ENCODE measurements at places on chromosomes 4 and X.

- DNase-seq: no peak
These were observed 294.1 kb downstream of the STIM2 start for GRCh38 chr4:27154706-27155105.

GRCh38 chr4:105147016-105147552 lies 408 bp downstream of the TET2 start:
- no peak for DNase-seq

DNA sequence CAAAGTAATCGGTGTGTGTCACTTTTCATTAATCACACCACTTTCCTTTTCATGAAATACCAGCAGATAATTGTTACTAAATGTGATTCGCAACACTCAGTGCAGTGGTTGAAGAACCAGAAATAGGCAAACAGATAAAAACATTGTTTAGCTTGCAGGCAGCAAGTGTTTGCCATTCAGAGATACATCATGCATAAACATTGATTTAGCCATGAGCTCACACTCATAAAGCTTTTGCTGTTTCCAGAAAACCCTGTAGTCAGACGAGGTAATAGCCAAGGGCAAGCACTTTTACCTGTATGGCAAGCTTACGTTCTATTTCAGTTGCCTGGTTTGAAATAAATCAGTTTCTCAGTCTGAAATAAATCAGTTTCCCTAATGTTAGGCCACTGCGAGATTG lies 542.0 kb upstream of the TENM3 start:
- DNase-seq: no peak

DNA sequence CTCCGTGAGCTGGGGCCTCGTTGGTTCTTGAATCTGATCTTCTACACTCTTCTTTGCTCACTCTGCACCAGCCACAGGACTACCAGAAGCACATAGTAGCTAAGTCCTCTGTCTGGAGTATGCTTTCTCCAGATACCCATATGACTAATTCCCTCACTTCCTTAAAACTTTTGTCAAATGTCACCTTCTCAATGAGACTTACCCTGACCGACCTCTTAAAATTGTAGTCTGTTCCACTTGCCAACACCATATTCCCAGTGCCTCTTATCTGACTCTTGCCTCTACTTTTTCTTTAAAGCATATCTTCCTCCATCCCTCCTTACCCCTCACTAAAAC lies 10.0 kb downstream of the PARM1 start:
- no peak for DNase-seq

GRCh38 chr4:81737865-81738559 lies 266.3 kb upstream of the RASGEF1B start:
- no peak for DNase-seq

- no peak for DNase-seq
These were observed 191.4 kb upstream of the NHS start for GRCh38 chrX:17183566-17183965.

GRCh38 chr4:145799223-145799622 lies 119.3 kb downstream of the C4orf51 start:
- DNase-seq: no peak

DNA sequence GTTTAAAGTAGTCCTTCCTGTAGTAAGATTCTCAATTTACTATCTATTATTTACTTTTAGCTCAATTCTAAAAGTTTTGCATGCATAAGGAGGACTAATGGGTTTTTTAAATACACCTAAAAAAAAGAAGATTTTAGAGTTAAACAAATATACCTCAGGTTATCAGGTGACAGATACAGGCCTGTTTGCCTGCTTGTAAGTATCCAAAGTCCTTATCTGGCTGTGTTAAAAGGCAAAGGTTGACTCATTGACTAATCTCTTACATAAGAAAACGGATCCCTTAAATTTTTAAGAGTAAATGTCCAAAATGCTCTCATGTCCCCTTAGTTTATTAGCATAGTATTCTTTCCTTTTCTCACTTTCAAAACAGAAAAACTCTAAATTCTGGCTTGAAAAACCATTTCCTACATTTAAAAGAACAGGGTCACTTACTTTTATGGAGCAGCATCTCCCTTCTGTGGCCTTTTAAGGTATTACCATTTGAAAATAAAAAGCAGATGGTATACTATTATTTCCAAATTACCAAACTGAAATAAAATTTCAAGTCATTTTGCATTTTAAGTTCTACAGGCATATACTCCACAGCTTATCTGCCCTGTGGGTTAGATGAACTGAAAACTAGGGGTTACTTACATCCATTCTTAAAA lies 4.5 kb downstream of the CBR4 start:
- no peak for DNase-seq

GRCh38 chrX:153865685-153866084 lies 20.3 kb downstream of the L1CAM start:
- DNase-seq: no peak

DNA sequence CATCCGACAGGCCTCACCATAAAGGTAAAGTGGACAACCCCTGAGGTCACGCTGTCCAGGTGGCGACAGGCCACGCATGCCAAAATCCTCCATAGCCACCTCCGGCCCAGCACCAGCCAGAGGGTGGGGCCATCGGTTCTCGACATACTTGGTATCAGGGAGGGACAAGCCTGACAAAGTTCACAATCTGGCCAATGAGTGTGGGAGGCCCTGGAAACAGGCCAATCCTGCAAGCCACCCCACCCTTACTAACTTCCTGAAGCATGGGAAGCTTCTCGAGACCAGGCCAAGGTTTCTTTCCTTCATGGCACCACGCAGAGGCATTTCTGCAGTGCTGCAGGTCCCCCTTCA lies 73.8 kb downstream of the MTMR1 start:
- DNase-seq: no peak

GRCh38 chrX:16333453-16333852 lies 166.2 kb downstream of the MAGEB17 start:
- no peak for DNase-seq

- no peak for DNase-seq
These were observed 32.6 kb downstream of the DOCK11 start for GRCh38 chrX:118528071-118528737.

DNA sequence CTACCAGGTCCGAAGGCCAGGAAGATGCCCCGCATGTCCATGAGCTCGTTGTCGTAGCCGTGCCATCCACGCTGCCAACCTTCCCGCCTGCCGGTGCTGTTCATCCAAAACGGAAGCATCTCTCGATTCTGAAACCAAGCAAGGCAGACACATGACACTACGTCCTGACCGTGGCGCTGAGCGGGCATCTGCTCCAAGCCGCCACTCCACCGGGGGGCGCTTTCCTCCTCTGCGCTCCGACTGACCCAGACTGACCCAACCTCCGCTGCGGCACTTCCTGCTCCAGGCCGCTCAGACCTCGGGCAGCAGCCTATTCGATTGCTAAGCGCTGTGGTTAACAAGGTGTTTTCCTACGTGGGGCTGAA lies 120.5 kb downstream of the ENPP6 start:
- no peak for DNase-seq

GRCh38 chr4:80092088-80092487 lies 19.1 kb upstream of the ANTXR2 start:
- DNase-seq: no peak

GRCh38 chr4:112448306-112449132 lies 67.5 kb downstream of the NEUROG2 start:
- DNase-seq: no peak

- no peak for DNase-seq
These were observed 15.5 kb upstream of the NHS start for GRCh38 chrX:17359500-17359899.

DNA sequence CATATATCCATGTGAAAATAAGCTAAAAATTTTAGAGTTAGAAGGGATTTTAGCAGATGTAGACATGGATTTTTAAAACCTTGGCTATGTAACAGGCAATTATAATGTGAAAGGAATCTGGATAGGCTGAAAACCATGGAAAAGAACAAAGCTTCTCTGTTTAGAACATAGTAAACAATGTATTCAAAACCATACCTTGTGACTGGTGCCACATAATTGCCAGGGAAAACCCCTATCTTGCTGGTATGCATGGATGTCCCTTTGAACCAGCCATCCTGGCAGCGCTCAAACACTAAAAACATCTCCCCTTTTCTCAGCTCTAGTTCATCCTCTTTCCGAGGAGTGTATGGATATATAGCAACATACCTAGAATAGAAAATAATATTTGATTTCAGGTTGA lies 110.6 kb upstream of the CBR4 start:
- DNase-seq: no peak

DNA sequence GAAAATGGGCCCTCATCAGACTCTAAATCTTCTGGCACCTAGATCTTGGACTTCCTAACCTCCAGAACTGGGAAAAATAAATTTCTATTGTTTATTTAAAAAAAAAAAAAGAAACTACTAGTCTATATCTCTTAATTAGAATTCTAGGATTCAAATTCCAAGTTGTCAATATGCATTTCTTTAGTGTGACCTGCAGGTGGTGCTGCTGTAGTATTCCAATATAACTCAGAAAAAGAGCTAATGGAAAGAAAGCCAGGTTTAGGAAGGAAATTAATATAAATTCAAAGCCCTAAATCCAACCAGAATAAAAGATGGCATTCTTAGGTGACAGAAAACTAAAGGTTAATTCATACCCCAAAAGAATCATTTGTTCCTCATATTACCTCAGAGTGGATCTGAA lies 80.0 kb upstream of the NALF2 start:
- no peak for DNase-seq

All from cortex of kidney (tissue), 1 donor.